ENCODE measurements at places on chromosomes 16 and 17. TPM values are rescaled to one million over a fixed set of nuclear protein-coding genes. Genes with fewer than 3 reads are reported as not detected.

The CCDC78 gene
- total RNA-seq: 0.40 TPM

The WNT3 gene
- total RNA-seq: 5.9 TPM

The GPR139 gene
- total RNA-seq: not detected

GRCh38 chr17:50311112-50311460 is 34.8 kb upstream of the XYLT2 start:
- ATAC-seq: no peak

DNA sequence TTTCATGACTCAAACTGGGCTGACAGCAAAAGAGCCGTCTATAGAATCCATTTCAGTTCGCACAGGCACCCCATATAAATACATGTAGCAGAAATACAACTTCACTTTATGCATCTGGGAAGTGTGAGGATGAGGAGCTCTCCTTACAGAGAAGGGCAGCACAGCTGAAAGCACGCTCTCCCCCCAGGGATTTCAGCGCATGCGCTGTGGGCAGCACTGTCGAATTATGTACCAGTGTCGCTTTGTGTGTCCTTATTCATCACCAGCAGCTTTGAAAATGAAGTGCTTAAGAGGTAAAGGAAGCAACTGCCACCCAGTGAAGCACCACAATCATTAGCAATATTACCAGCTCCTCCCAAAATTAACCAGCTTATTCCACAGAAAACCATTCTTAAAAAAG is 39.9 kb downstream of the CEP95 start:
- no peak for ATAC-seq

DNA sequence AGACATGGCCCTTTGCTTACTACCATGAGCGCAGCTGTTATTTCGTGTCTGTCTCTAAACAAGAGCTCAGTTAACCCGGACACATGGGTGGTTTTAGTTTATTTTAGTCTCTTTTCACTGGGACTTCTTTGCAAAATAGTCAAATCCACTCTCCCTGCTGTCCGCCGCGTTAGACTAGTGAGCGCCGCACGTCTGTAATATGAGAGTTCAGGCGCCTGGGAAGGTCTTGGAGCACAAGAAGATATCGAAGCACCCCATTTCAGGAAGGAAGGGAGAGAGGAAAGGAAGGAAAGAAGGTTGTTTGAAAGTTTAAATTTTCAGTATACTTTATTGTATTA is 111.0 kb upstream of the CHMP6 start:
- no peak for ATAC-seq

The KRT16 gene
- 2,310 TPM for total RNA-seq

GRCh38 chr16:84848986-84849634 is 29.3 kb downstream of the CRISPLD2 start:
- ATAC-seq: no peak

GRCh38 chr16:76532188-76532973 is 255.2 kb downstream of the CNTNAP4 start:
- ATAC-seq: no peak

DNA sequence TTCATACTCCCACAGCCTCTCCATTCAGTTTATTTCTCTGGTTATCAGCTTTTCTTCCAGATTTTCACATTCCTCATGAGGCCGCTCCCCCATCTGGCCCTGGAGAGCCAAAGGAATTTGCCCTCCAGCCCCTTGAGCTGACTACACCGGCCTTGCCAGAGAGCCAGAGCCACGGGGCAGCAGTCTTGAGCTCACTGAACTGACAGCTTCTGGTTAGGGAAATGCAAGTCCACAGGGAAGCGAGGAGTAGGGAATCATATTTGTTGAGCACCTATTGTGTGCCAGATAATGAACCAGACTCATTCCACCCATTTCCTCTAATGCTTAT is 102.4 kb downstream of the ABCC12 start:
- ATAC-seq: no peak

The YPEL3 gene
- total RNA-seq: 22.8 TPM

The C16orf74 gene
- total RNA-seq: 10.9 TPM

DNA sequence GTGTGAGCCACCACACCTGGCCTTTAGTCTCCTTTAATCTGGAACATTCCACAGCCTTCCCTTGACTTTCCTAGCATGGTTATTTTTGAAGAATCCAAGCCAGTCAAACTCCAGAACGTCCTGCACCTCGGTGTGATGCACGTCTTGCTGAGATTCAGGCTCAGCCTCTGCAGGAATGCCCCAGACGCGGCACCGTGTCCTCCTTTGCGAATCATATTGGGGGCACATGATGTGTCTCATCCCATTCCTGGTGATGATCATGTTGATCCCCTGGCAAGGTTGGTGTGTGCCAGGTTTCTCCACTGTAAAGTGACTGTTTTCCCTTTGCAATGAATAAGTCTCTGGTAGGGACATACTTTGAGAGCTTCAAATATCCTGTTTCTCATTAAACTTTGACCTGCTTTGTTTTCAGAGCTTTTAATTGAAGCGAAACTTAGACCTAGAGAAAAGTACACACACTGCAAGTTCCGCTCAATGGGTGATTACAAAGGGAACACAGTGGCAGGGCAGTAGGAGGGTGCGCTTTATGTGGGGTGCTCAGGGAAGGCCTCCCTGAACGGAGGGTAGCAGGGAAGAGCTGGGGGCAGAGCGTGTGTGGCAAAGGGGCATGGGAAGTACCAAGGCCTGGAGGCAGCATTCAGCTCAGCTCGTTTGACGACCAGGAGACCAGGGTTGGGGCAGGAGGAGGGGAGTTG is 9.6 kb upstream of the ATP2C2 start:
- no peak for ATAC-seq

GRCh38 chr17:81301195-81302144 is 6.4 kb upstream of the SLC38A10 start:
- peak; percentile 2 for ATAC-seq
